D341Med (cell line): ENCODE measurements at places on chromosomes 5 and 9.

- no peak for DNase-seq
Observed at GRCh38 chr9:109811876-109812275, 31.9 kb downstream of the PALM2AKAP2 start.

- peak; percentile 60 for DNase-seq
Observed at GRCh38 chr9:928363-929042, 48.0 kb upstream of the DMRT3 start.

DNA sequence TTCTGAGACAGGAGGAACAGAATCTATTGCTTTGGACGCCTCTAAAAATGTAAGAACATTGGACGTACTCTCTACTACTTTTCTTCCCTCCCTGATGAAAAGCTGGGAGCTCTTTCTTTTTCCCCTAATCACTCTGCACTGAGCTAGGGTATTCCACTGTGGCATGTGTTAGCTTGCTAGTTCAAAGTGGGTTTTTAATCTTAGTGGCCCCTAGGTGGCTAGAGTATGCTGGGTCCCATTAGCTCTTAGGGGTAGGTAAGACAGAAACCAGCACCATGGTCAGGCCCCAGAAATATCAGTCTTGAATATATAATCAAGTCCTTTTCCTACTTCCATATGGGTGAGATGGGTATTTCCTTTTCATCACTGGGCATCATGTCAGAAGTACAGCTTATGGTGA lies 945.2 kb upstream of the PTPRD start:
- DNase-seq: no peak

GRCh38 chr5:21931116-21931515 lies 922.0 kb downstream of the CDH12 start:
- peak; percentile 25 for DNase-seq

GRCh38 chr5:59036274-59036961 lies 453.5 kb downstream of the RAB3C start:
- DNase-seq: no peak

- DNase-seq: no peak
Observed at GRCh38 chr5:139058121-139058520, 140.0 kb downstream of the SIL1 start.

- peak; percentile 52 for DNase-seq
Observed at GRCh38 chr9:78971540-78971939, 600.2 kb upstream of the TLE4 start.

GRCh38 chr5:72510610-72511181 lies 3.5 kb upstream of the ZNF366 start:
- no peak for DNase-seq

DNA sequence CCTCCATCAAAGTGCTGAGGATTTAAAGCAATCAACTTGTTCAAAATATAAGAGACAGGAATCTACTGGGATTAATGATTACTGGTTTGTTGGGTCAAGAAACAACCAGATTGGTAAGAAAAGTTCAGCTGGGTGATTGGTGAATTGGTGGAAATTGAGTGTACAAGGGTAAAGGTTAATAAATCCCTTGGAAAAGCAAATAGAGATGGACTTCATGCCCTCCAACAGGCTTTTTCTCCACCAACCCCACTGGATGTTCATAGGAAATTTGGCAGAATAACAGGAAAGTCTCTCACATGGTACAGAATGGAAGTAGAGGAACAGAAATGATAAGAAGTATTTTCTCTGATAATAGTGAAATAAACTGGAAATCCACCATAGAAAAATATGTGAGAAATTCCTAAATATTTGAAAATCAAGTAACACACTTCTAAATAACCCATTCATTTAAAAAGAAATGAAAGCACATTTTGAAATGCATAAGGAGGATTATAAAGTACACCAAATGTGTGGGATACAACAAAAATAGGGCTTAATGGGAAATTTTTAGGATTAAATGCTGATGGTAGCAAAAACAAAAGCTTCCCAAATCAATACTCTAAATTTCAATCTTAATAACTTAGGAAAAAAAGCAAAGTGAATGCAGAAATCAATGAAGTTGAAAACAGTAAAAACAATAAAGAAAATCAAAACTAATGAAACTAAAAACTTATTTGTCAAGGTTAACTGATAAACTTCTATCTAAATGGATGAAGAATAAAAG lies 426.2 kb downstream of the HTR1A start:
- no peak for DNase-seq

DNA sequence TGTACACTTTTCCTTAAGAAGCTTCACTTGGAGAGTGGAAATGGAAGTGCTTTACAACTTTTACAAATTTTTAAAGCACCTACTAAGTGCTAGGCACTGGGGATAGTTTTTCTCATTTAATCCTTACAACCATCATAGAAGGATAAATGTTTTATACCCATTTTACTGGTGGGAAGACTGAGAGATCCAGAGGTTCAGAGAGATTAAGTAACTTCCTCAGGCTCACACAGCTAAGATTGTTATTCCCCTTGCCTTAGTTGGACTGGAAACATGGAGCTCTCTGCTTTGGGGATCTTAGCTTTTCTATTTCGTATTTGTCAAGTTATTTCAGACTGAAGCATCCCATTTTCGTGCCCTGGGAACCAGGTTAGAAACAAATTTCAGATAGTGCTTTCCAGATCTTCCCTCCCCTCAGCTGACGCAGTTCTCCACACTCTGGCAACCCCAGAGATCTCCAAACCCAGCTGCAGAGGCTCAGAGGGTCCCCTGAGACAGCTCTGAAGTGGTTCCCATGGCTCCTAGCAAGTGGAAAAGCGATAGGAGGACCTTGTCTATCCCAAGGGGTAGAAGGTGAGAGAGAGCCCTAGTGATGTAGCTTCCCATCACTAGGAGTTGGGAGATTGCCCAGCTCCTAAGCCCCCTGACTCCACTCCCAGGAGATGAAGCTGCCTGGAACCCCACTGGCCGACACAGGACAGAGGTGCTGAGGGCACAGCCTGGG lies 16.2 kb upstream of the GABBR2 start:
- no peak for DNase-seq
